ENCODE measurements at places on chromosomes 2 and 18.

DNA sequence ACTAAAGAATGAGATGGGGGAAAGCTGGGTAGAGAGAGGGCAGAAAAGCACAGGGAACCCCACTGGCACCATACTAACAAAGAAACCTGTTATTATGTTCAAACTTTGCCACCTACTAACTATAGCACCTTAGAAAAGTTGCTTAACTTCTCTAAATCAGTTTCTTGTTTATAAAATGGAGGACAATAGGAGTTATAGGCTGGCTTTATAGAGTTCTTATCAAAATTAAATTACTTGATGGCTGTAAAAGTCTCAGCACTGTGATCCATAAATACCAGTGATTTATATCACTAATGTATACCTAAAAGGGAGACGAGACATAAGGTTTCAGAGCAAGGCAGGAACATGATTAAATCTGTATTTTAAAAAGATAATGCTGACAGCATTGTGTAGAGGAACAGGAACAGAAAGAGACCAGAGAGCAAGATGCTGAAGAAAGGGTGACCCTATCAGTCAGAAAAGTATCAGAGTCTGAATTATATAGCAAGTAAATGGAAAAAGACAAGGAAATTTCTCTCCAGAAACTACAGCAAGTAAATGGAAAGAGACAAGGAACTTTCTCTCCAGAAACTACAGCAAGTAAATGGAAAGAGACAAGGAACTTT is 29.1 kb downstream of the PRKD3 start:
- no peak for ATAC-seq

- ATAC-seq, result peak; percentile 32
Observed at GRCh38 chr18:48541026-48541746, 2.4 kb downstream of the CTIF start.

DNA sequence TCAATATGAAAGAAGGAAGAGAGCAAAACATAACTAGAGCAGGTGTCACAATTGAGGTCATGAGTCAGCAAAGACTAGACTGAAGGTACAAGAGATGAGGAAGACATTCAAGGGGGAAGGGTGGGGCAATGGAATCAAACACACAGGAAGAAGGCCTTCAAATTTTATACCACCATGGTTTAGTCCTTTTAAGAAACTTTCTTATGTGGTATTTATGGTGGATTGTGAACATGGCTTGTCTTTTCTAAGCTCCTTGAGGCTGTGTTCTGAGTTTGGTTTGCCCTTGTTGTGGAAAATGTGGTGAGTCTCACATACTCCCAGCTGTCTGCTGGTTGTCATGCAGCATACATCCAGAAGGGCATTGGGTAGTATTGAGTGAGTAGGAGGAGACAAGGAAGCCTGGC is 62.1 kb downstream of the NABP1 start:
- peak; percentile 96 for ATAC-seq

DNA sequence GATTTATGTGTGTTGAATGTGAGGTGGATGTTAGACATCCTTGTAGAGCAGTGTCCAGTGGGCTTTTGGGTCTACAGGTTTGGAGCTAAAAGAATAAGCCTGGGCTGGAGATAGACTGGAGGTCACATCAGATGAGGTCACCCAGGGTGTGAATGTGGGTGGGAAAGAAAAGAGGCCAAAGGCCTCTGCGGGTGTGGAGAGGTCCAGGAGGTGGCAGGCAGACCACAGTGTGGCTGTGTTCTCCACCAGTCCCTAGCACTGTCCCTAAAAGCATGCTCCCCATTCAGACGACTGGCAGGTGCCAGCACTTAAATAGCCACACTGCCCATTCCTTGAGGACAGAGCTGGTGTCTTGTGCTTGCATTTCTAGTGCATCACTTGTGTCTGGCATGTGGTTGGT is 4.1 kb downstream of the ATG4B start:
- no peak for ATAC-seq

- no peak for ATAC-seq
Observed at GRCh38 chr2:154240316-154240715, 368.6 kb downstream of the GALNT13 start.

DNA sequence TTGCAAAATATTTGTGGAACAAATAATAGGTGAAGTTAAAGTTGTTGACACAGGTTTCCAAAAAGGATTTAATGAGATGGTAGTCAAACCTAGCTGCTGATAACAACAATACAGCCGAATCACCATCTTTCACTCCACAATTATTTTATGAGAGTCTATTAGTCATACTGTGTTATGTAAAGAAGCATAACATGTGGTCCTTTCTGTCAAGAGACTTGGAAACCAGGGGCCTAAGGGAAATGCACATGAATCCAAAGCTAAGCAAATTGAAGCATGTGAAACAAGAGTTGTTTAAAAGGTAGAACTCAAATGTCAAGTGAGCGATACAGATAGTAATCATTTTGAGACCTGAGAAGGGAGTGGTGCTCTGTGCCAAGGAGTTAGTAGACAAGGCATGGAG is 16.0 kb downstream of the CD28 start:
- ATAC-seq, result peak; percentile 29

GRCh38 chr18:13889671-13890070 is 25.7 kb downstream of the MC2R start:
- ATAC-seq, result no peak

DNA sequence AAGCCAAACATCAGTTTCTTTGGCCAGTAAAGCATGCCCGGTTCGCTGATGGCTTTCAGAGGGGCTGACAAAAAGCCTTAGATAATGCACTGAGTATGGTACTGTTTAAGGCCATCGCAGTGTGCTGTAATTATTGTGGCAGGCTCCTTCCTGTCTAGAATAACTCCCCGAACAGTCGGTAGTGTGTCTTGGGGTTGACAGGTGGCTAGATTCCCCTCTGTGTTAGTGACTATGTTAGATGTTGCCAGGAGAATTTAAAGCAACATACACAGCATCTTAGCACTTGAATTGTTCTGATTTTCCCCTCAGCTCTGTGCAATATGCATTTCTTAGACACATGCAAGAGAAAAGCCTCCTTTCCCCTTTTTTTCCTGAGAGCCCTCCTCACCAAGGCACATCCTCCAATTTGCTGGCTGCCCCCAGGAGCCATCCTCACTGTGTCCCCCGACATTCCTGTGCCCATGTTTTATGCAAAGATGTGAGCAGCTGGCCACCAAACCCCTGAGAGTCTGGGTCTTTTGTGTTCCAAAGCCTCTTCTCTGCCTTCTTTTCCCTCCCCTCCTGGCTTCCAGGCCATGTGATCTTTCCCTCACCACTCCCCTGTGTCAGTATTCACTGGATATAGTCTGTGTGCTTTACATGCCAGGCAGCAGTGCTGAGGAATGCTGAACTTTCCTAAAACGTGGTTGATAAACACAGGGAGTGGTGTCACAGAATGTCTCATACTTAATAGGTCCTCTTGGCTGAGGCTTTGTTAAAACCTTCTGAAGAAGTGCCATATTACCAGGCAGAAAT is 331.5 kb downstream of the HRH4 start:
- no peak for ATAC-seq

GRCh38 chr2:142190805-142191204 is 60.0 kb upstream of the LRP1B start:
- no peak for ATAC-seq

All from activated T-helper 17 cell treated with anti-CD3 and anti-CD28 coated beads, Interleukin-2, amount 50 U/mL, for 72 hours (primary cell).